ENCODE measurements at places on chromosomes 13 and 19.

- no peak for DNase-seq
Observed at GRCh38 chr19:33064792-33065550, at the start of gene RHPN2. Gene RHPN2, minus strand, starts transcription at chr19:33064888. Its CDS starts 36 bp downstream, at chr19:33064852.

DNA sequence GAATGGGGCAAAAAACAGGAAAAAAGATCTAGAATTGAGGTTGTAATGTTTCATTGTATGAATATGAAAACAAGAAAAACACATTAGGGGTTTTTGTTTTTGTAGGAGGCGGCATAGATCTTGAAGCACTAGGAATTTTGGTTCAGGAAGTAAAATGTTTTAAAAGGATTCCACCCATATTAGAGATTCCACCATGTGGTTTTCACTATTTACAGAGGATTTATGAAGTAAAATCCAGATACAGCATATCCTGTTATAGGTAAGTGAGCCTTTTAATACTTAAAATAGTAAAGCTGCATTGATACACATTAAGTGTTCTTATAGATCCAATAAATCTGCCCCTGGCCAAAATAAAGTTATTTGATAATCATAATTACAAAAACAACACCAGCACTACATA lies 61.4 kb downstream of the MICU2 start:
- no peak for DNase-seq

DNA sequence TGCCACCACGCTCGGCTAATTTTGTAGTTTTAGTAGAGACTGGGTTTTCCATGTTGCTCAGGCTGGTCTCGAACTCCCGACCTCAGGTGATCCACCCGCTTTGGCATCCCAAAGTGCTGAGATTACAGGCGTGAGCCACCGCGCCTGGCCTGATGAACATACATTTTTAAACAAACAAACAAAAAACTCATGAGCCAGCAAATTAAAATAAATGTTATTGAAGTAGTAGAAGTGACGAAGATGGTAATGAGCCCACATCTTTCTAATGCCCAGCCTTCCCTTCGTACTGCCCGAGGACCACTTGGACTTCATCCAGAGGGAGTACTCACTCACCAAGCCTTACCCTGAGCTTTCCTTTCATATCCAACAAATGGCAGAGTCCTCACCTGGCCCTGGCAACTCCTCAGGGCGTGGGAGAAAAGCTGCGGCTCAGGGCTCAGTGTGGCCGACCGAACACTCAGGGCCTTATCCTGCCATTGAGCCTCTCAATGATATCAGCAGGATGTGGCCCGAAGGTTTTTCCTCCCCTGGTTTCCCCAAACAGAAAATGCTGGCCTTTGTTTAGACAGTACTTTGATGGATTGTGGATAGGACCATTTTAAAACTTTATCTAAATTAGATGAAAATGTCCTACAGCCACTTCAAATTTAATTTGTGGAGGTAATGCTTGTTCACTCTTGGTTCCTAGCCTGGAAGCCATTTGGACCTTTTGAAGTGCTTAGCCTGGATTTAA lies 22.8 kb upstream of the ABCC4 start:
- DNase-seq, result no peak

DNA sequence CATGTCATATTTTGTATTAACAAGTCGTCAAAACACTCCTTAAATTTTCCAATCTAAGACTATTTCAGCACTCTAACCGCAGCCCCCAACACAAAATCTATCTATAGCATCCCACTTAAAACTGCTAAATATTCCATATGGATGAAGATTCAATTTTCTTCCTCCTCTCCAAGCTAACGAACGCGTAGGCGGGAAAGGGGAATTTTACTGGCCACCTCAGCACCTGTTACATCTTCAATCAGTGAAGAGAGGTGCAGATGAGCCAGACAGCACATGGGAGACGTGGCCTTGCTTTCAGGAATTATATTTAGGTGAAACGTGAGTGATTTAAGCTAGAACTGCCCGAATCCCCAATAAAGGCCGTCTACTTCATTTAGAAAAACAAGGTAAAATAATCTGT lies 1.1 kb downstream of the RBM26 start:
- DNase-seq, result no peak

DNA sequence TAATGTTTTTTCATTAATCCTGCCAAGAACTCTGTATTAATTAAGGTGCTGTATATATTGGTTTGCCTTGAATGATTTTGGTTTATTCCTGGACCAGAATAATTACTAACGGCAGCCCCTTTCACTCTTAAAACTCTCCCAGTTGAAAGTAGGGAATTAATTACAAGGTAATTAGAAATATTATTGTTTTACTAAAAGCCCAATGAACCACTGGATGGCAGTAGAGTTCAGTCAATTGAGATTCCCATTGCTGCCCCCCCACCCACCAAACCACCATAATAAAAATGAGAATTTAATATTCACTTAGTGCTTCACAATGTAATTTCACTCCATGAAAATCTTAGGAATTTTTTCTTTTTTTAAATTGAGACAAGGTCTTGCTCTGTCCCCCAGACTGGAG lies 13.7 kb downstream of the WBP4 start:
- no peak for DNase-seq

DNA sequence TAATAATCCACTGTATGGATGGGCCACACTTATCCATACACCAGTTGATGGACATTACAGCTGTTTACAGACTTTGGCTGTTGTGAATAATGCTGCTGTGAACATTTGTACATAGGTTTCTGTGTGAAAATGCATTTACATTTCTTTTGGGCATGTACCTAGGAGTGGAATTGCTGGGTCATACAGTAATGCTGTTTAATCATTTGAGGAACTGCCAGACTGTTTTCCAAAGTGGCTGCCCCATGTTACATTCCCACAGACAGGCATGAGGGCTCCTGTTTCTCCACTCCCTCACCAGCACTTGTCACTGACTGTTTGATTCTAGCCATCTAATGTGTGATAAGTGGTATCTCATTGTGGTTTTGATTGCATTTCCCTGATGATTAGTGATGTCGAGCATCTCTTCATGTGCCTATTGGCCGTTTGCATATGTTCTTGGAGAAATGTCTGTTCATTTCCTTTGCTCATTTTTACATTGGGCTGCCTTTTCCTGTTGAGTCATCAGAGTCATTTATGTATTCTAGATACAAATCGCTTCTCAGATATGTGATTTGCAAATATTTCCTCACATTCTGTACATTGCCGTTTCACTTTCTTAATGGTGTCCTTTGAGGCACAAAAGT lies 12.8 kb downstream of the TMEM255B start:
- DNase-seq, result no peak

GRCh38 chr13:92574499-92574898 lies 652.1 kb upstream of the GPC6 start:
- no peak for DNase-seq

GRCh38 chr19:3655402-3656072 lies 28.9 kb upstream of the CACTIN start:
- DNase-seq, result no peak

DNA sequence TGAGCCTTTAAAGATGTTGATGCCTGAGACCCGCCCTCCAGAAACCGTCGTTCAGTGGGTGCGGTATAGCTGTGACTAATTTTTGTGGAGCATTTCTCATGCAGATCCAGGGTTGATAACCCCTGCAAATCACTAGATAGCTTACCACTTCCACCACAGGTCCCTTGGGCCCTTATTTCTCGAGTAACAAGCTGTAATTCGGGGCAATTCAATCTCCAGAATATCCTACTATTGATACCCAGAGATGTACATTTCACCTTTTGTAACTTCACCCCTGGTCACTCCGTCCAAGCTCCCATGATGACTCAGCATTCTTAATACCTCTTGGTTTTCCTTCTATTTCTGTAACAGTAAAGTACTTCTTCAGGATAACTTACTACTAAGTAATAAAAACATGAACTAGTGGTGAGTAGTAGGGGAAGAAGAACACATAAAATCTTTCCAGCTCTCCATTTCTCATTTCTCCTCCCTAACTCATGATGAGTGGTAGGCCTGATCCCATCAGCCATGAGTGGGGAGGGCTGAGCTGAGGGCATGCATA lies 71.9 kb upstream of the UBL3 start:
- no peak for DNase-seq

All from stimulated activated CD8-positive, alpha-beta memory T cell treated with anti-CD3 and anti-CD28 coated beads, Interleukin-4, amount 100 ng/mL, for 1 hour (primary cell).